Stimulated activated CD4-positive, alpha-beta T cell treated with anti-CD3 and anti-CD28 coated beads, TNF-alpha, amount 100 ng/mL, for 1 hour (primary cell): ENCODE measurements at places on chromosomes 1 and 21.

DNA sequence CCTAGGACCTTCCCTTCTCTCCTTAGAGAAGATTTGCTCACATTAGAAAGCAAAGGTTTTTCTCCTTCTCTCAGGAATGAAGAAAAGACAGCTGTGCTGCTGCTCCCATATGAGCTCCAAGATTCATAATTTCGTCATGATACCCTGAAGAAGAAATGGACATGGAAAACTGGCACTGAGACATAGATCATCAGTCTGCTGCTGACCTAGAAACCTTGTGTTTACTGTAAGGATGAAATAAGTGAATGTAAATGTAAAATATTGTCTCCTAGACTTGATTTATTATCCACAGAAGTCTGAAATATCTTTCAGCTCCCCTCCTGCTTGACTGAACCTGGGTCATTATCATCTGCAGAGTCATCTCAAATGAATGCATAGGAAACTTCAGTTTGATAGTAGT, 77.9 kb downstream of the ZC3H11B start:
- DNase-seq, result no peak

- no peak for DNase-seq
Observed at GRCh38 chr1:79568411-79568810, 561.9 kb upstream of the ADGRL4 start.

GRCh38 chr1:177656598-177656997, 313.3 kb downstream of the SEC16B start:
- no peak for DNase-seq

GRCh38 chr1:47545912-47546483, 108.2 kb downstream of the FOXD2 start:
- no peak for DNase-seq

DNA sequence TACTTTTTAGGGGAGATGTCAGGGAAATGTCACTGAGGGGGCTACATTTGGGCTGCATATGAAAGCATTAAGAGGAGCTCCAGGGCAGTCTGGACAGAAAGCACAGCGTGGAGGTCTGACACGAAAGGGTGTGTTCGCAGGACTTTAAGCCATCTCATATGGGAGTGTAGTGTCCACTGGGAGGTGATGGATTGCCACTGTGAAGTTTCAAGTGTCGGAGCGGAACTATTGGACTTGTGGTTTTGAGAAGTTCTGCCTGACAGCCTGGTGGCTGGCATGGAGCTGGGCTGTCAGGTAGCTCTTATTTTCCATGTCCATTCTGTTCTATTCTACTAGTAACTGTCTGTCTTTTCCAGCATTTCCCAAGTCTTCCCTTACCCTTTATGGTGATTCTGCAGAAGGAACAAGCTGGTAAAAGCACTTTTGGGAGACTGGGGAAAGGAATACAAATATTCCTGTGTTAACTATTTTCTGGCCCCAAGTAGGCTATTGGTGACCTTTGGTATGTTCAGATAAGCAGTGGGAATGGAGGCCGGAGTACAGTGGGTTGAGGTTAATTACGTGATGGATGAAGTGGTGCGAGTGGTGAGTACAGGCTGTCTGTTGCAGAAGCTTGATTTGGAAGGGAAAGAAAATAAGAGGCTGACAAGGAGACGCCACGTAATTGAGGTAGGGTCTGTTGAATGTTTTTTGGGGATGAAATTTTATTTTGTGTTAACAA, 19.3 kb downstream of the B3GALT5 start:
- DNase-seq, result no peak

DNA sequence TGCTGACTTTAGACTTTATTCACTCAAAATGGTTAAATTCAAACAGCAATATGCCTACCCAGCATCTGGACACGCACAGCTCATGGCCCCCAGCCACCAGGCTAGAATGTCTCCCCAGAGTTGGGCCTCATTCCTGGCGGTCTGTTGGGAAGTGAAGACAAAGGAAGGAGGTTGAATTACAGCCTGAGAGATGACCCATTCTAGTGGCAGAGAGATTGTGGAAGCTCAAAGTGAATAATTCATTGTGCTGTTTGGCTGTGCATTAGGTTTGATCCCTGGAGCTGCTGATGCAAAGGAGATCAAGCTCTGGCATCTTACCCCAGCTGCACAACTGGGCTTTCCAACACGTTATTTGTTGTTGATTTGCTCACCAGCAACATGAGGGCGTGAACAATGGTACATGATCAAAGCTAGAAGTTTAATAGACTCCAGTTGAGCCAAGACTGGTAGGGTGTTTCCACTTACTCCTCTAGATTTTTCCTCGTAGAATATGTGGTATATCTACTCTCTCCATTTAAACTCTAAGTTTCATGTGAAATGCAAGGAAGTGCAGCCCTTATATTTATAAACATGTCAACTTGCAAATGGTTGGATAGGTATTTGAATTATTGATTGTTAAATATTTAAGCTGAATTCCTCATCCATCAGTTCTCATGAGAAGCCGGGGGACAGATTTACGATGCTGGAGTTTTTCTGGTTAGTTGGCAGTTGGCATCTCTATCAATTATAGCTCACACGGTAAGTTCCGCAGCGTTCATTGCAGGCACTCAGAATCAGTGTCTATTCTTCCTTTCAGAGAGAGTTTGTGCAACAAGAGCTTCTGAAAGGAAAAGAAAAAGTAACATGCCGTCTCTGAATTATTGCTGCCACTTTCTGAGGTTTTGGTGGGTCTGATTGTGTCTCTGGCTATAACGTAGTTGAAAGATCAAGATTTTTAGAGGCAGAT, 222.7 kb downstream of the TM2D1 start:
- no peak for DNase-seq

DNA sequence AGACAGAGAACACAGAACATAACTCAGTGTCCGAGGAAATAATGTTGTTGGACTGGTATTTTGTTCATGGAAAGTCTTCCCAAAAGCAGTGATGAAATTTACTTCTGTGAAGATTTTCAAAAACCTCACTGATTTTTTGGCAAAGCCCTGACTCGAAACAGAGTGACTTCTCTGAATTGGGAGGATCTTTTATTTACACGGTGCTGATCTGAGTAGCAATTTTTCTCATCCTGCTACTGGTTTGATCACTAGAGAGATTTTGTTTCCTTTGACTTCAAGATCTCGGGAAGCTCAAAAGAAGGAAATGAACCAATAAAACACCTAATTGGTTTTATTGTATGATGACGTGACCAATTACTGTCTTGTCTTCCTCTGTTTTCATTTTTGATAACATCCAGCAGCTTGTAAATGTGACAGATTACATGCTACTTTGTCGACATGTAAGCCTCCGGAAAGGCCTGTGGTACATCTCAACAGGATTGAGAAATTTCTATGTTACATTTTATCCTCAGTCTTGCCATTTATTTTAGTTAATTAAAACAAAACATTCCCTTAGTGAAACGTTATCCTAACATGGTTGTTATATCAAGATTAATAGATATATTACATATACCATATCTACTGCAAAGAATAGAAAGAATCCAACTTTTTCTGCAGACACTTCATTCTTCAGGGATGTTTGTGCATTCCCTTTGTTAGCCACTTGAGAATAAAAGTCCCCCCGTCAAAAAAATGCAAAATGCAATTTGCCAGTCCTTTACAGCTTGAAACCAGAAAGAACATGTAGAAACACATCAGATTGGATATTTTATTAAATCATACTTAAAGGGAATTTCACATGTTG, 42.8 kb upstream of the IFI44L start:
- DNase-seq, result no peak
